NCI-H187 treated with DMSO at 0.1 percent for 48 hours (cell line): ENCODE measurements at places on chromosomes 13 and 19.

DNA sequence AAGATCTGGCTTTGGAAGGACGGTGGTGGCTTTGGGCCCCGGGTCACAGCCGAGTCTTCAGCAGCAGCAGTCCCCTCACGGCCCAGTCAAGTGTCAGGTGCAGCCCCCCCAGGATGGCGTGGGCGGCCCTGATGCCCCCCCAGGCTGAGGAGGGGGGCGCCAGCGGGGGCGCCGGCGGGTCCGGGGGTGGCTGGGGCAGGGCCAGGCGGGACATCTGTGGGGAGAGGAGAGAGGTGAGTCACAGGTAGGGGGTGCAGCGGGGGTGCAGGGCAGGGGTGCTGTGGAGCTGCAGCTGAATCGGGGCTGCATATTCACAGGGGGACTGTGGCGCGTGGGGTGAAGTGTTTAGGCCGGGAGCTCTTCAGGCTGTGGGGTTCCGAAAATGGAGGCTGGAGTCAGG, 2.9 kb upstream of the GARIN5B start:
- no peak for DNase-seq

DNA sequence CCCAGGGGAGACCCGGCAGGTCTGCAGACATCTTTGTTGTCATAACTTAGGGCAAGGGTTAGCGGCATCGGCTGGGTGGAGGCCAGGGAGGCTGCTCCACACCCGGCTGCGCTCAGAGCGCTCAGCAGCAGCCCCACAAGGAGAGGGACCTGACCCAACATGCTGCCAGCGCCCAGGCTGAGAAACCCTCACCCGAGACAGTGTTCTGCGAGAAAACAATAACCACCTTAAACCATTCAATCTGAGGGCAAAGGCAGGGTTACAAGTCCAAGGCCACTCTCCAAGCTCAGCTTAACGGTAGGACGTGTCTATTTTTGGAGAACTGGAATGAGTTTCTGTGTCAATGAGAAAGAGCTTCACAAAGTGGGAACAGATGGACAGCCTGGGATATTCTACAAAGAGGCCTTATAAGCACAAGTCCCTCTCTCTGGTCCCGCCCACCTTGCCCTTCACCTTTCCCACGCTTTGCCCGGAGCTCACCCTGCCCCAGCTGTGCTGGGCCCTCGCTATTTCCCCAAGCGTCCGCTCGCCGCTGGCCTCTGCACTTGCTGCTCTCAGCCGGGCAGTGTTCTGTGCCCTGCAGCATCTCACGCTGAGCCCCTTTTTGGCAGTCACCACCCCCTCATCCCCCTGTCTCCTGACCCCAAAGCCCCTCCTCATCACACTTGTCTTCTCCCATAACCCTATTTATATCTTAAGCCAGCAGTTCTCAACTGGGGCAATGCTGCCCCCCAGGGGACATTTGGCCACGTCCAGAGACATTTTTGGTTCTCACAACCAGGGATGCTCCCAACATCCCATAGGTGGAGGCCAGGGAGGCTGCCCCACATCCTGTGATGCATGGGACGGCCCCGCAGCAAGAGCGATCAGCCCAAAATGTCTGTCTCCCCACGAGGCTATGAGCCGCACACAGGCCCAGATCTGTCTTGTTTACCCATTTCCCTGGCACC, 17.6 kb downstream of the PPP1R12C start:
- DNase-seq, result no peak

- DNase-seq, result no peak
Measured at GRCh38 chr13:51955281-51955771, 55.9 kb downstream of the ATP7B start.

DNA sequence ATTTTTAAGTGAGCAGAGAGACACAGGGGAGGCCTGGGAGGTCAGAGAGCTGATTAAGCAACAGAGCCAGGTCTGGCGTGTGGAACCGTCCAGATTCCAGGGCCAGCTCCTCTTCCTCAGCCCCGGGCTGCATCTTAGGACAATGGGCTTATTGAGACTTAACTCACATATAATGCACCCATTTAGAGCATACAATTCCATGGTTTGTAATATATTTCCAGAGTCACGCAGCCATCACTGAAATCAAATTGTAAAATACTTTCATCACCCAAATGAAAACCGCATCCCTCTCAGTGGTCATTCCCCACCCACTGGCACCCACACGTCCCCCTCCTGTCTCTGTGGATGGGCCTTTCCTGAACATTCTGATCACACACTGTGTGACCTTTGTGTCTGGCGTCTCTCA, 2.1 kb upstream of the HMG20B start:
- no peak for DNase-seq

DNA sequence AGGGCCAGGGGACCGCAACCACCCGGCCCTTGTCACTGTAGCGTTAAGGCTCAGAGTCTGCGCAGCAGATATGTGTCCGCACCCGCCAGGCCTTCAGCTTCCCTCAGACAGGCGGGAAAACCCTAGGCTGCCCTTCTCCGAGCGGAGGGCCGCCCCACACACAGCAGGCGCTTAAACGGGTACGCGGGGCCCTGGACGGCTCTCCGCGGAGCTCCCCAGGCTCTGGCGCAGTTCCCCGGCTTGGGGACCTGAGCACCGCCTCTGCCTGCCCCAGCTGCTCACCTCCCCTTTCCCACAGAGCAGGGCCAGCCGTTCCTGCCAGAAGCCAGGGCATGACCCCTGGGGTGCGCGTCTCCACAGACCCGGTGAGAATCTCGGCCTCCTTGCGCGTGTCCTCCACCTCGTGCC, 593 bp downstream of the ZNF135 start:
- no peak for DNase-seq

GRCh38 chr19:37999309-38000213, 92.6 kb downstream of the SIPA1L3 start:
- no peak for DNase-seq
